Kidney tubule cell (primary cell): ENCODE measurements at places on chromosomes 7 and 10.

DNA sequence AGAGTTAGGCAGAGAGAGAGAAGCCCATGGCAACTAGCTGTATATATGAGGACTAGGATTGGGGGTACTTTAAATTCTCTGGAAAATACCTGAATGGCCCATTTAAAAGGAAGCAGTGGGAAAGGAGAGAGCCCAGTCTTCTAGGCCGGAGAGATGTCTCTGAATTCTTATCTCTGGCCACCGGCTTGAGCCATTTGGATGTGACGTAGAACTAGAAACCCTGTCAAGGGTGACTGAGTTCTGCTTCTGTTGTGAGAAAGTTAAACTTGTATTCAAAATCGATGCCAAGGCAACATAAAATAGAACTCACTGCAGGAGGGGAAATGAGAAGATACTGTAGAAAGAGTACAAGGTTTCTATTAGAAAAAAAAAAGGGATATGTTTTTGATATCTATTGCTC is 6.3 kb upstream of the GSTK1 start:
- DNase-seq = no peak

GRCh38 chr7:38321515-38321944 is 48.1 kb upstream of the TARP start:
- DNase-seq = peak; percentile 38

DNA sequence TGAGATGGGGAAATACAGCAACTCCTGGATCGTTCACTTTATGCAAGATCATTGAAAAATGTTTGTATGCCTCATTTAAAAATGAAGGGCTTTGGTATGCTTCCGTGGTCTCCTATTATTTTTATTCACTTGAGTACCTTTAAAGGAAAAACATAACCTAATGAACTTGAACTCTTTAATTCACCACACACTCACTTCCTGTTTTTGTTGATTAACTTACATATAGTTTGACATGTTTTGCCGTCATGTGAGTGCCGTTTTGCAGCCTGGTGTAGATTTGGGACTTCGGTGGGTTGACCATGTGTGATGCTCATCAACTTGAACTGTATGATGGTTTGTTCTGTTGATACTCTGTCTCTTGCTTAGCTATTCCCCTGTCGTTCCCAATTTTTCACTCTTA is 28.9 kb downstream of the CASP7 start:
- DNase-seq = no peak

GRCh38 chr7:115113776-115114175 is 191.9 kb downstream of the MDFIC start:
- DNase-seq = no peak

GRCh38 chr7:114081606-114082425 is 163.0 kb upstream of the PPP1R3A start:
- DNase-seq = peak; percentile 69

GRCh38 chr7:101996876-101997275 is 179.4 kb downstream of the CUX1 start:
- no peak for DNase-seq

DNA sequence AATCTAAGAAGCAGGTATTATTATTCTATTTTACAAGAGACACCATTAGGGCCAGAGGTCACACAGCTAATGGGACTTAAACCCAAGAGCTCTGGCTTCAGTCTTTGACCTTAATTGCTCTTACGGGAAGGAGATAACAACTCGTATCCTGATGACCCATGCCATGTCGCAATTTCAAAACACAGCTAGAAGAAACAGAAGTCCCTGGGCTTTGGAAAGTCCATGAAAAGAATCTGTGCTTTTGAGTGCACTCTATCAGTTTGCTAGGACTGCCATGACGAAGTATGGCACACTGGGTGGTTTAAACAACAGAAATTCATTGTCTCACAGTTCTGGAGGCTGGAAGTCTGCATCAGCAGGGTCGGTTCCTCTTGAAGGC is 247.8 kb upstream of the AOAH start:
- DNase-seq = no peak

DNA sequence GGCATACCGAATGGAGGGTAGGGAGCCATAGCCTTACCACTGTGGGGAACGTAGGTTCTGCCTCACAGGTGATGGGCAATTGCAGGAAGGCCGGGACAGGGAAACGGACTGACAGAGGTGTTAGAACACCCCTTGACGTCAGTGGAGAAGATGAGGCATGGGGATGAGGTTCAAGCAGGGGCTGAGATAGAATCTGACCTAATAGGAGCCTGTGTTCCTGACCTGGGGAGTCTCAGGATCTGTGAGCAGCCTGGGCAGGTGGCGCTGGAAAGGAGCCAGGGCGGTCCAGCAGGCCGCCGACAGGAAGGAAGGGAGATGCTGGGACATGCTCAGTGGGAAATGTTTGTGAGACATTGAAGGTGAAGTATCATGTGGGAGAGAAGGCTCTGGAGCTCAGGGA is 109.4 kb downstream of the WDFY4 start:
- DNase-seq = no peak

DNA sequence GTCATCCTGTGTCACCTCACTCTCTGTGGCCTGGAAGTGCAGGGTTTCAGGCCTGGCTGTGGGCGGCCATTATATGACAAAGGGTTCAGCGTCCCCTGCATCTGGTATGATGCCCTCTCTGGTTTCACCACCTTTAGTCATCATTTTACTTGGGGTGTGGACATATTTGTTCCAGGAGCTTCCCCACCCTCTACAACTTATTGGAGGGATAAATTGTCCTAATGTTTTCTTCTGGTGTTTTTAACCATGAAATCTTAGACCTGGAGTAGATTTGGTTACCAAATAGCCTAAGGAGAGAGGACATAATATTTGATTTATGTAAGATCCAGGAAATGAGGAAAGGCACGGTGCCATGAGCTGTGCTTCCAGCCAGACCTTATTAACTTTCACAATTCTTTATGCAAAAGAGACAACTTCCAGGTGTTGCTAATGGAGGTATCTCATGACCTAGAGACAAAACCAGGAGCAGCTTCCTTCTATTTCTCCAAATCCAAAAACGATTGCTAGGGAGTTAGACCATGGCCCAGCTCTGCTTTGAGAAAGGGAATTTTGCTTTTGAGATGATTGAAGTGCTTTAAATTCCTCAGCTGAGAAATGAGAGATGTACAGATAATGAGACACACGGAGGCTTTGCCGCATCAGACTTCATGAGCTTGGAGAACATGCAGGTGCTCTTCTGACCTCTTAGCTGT is 20.9 kb downstream of the WBP1L start:
- DNase-seq = no peak

- no peak for DNase-seq
Observed at GRCh38 chr7:132906193-132906835, 175.6 kb downstream of the CHCHD3 start.

GRCh38 chr10:44960088-44960460 is 472 bp downstream of the RASSF4 start:
- DNase-seq = no peak

DNA sequence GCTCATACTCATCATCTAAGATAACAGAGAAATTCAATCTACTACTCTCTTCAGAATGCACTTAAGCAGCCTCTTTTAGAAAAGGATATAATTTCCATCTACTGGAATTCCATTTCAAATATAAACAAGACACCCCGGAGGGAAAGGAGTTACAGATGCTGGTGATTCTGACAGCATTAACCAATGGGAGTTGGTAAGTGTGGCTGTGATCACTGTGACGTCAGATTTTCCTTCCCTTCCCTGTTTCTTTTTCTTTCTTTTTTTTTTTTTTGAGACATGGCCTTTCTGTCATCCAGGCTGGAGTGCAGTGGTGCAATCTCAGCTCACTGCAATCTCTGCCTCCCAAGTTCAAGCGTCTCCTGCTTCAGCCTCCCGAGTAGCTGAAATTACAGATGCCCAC is 106.6 kb downstream of the ACTR3B start:
- DNase-seq = no peak

DNA sequence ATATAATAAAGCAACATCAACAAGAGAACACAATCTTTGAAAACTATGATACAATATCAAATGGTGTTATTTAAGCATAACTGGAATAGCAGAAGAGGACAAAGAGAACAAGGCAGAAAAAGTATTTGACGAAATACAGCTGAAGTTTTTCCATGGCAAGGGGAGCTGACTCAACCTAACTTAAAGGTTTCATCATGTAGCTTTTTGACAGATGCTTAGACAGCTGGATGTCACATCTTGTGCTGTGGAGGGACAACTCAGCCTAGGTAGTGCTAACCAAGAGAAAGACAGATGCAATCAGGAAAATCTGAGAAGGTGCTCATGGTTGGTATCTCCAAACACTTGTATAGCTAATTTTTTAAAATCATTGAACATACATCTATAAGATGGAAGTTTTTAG is 208.2 kb downstream of the TFEC start:
- DNase-seq = no peak

DNA sequence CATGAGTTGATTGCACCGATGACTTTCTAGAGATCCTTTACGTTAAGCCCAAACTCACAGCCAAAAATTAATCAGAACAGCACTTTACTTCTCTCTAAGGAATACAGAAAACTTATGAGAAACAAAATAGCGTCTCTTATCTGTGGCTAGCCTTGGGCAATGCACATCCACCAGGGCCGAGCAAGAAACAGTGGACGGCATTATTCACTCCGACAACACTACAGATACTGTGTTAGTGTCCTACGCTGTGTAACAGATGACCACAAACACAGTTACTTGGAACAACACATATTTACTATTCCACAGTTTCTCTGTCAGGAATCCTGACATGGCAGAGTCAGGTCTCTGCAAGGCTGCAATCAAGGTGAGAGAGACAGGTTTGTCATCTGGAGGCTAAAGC is 598.3 kb upstream of the ADARB2 start:
- DNase-seq = no peak

GRCh38 chr7:80154656-80155333 is 20.2 kb downstream of the GNAI1 start:
- DNase-seq = no peak

GRCh38 chr7:112757337-112757736 is 32.9 kb downstream of the TMEM168 start:
- no peak for DNase-seq

- no peak for DNase-seq
Observed at GRCh38 chr10:124252097-124252715, 158.8 kb upstream of the CHST15 start.

DNA sequence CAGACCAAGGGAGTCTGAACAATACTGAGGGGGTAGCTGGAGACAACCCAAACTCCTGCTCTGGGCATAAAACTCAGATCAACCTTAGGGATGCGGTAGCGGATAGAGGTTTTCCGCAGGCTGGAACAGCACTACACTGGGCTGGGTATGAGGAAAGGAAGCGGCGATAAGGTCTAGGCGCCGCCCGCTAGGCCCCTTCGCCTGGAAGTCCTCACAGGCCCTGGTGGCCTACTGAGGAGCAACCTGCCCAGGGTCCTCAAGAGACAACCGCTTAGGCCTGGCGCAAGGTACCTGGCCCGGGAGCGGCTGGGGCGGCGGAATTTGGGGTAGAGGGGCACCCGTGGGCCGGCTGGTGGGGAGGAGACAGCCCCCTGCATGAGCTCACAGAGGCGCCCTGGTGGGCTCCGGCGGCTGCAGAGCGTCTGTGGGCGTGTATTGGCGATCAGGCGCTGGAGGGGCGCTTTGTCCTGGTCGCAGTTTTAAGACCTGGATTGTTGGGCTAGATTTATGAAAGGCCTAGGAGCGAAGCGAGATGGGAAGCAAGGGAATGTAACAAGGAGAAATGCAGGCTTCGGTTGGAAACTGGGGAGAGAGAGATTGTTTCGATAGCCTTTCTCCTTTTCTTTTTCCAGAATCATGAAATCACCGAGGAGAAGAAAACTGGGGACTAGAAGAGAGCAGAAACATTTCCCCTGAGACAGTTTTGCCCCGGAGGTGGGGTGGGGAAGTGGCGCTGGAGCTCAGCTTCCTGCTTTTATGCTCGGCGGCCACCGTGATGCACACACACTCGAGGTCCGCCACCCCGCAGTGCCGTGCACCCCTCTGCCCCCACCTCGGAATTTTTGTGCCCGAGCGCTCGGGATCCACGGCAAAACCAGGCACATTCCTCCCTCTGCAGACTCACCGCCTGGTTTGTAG is 2.4 kb upstream of the NKX2-3 start:
- DNase-seq = no peak
